ENCODE measurements at places on chromosomes 6 and 20. TPM values are rescaled to one million over a fixed set of nuclear protein-coding genes. Genes with fewer than 3 reads are reported as not detected.

CST2 gene
- total RNA-seq = 2.6 TPM

PXMP4 gene
- total RNA-seq = 12.2 TPM

PHACTR1 gene
- total RNA-seq = 6.6 TPM

KCNK16 gene
- total RNA-seq = 41.1 TPM

KIF6 gene
- total RNA-seq = 0.79 TPM

ZSCAN16 gene
- total RNA-seq = 12.1 TPM

GRCh38 chr6:76881414-76881813 is 581.9 kb downstream of the HTR1B start:
- H3K4me1 ChIP-seq = peaks cover 5% of the 10 kb centered on the region
- H3K27ac ChIP-seq = no peak overlapping the region
- H3K4me3 ChIP-seq = no peak overlapping the region
- peaks cover 4% of the 10 kb centered on the region for H3K36me3 ChIP-seq

GRCh38 chr20:7765221-7765620 is 175.0 kb downstream of the HAO1 start:
- DNase-seq = no peak
- no peaks in the 10 kb centered on the region for H3K36me3 ChIP-seq
- H3K4me1 ChIP-seq = no peaks in the 10 kb centered on the region

GRCh38 chr6:91719414-91719813 is 1132.5 kb upstream of the MAP3K7 start:
- no peak overlapping the region for H3K27ac ChIP-seq
- H3K4me3 ChIP-seq = no peak overlapping the region
- no peaks in the 10 kb centered on the region for H3K36me3 ChIP-seq
- H3K27me3 ChIP-seq = peaks cover 12% of the 10 kb centered on the region
- no peaks in the 10 kb centered on the region for H3K4me1 ChIP-seq
- DNase-seq = no peak

- H3K4me1 ChIP-seq = peaks cover 52% of the 10 kb centered on the region
- no peaks in the 10 kb centered on the region for H3K27me3 ChIP-seq
- H3K4me3 ChIP-seq = no peak overlapping the region
- no peaks in the 10 kb centered on the region for H3K36me3 ChIP-seq
- peak overlapping the region; percentile 35 for H3K27ac ChIP-seq
Measured at GRCh38 chr6:39206250-39206721, 23.0 kb downstream of the KCNK5 start.

DNA sequence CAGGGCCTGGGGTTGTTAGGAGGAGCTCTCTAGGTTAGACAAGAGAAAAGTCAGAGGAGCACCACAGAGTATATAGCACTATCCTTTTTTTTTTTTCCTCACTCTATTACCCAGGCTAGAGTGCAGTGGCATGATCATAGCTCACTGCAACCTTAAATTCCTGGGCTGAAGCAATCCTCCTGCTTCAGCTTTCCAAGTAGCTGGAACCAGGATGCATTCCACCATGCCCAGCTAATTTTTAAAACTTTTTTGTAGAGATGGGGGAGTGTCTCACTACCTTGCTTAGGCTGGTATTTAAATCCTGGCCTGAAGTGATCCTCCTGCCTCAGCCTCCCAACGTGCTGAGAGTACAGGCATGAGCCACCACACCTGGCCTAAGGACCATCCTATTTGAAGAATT is 19.3 kb upstream of the AKIRIN2 start:
- DNase-seq = no peak
- peaks cover 21% of the 10 kb centered on the region for H3K4me1 ChIP-seq
- H3K27me3 ChIP-seq = no peaks in the 10 kb centered on the region
- H3K36me3 ChIP-seq = no peaks in the 10 kb centered on the region
- no peak overlapping the region for H3K27ac ChIP-seq

DNA sequence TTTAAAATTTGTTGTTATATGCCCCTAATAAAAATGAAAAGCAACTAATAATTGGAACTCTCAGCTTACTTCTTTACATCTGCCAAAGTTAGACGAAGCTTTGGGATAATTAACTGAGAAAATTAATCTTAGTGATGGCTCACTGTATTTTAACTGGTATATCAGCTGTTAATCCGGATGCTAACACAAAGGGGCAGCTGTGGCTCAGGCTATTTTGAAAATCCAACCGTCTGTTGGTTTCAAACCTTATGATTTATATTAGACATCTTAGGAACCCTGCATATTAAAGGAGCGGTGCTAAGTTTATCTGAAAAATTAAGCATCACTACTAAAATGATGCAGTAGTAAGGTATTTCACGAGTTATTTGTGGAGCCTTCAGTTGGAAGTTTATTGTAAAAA is 96.6 kb downstream of the AKAP7 start:
- DNase-seq = no peak
- H3K4me3 ChIP-seq = no peak overlapping the region
- H3K4me1 ChIP-seq = no peaks in the 10 kb centered on the region
- H3K27me3 ChIP-seq = no peaks in the 10 kb centered on the region
- no peaks in the 10 kb centered on the region for H3K36me3 ChIP-seq

GRCh38 chr20:8693709-8694108 is 375.2 kb upstream of the PLCB4 start:
- no peaks in the 10 kb centered on the region for H3K4me1 ChIP-seq
- no peaks in the 10 kb centered on the region for H3K36me3 ChIP-seq
- DNase-seq = no peak
- H3K27me3 ChIP-seq = no peaks in the 10 kb centered on the region
- no peak overlapping the region for H3K4me3 ChIP-seq

GRCh38 chr20:56343861-56344381 is 14.9 kb upstream of the FAM210B start:
- no peaks in the 10 kb centered on the region for H3K36me3 ChIP-seq
- H3K27ac ChIP-seq = no peak overlapping the region
- peaks cover 76% of the 10 kb centered on the region for H3K27me3 ChIP-seq
- peak; percentile 81 for DNase-seq
- H3K4me1 ChIP-seq = peaks cover 13% of the 10 kb centered on the region
- peak overlapping the region; percentile 60 for H3K4me3 ChIP-seq

DNA sequence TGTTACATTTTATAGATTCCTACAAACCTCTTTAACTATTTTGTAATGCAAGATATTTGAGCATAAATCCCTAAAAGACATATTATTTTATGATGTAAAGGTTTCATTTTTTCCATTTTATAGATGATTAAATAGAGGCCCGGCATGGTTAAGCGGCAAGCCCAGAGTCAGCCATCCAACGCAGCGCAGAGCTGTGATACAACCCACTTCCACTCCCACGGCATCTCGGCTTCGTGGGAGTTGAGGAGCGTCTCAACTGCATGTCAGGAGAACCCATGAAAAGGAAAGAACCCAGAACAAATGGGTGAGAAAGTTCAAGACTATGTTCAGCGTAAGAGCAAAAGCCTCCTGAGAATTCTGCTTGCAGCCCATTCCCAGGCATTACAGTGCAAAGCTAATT is 488.2 kb downstream of the PRKN start:
- no peak overlapping the region for H3K4me3 ChIP-seq
- H3K27me3 ChIP-seq = no peaks in the 10 kb centered on the region
- no peaks in the 10 kb centered on the region for H3K36me3 ChIP-seq
- H3K4me1 ChIP-seq = no peaks in the 10 kb centered on the region
- no peak for DNase-seq

GRCh38 chr6:106453756-106454367 is 93.3 kb downstream of the CRYBG1 start:
- H3K36me3 ChIP-seq = no peaks in the 10 kb centered on the region
- H3K4me3 ChIP-seq = no peak overlapping the region
- H3K27me3 ChIP-seq = no peaks in the 10 kb centered on the region
- peaks cover 15% of the 10 kb centered on the region for H3K4me1 ChIP-seq
- no peak overlapping the region for H3K27ac ChIP-seq

GRCh38 chr6:74404366-74404765 is 708.4 kb downstream of the CD109 start:
- H3K4me3 ChIP-seq = no peak overlapping the region
- no peaks in the 10 kb centered on the region for H3K27me3 ChIP-seq
- H3K36me3 ChIP-seq = no peaks in the 10 kb centered on the region
- no peaks in the 10 kb centered on the region for H3K4me1 ChIP-seq
- H3K27ac ChIP-seq = no peak overlapping the region

GRCh38 chr6:34746104-34746846 is 11.0 kb upstream of the SNRPC start:
- H3K4me1 ChIP-seq = peaks cover 3% of the 10 kb centered on the region
- no peak for DNase-seq
- H3K27me3 ChIP-seq = no peaks in the 10 kb centered on the region

- no peaks in the 10 kb centered on the region for H3K27me3 ChIP-seq
- H3K4me3 ChIP-seq = no peak overlapping the region
- H3K36me3 ChIP-seq = peaks cover 38% of the 10 kb centered on the region
Measured at GRCh38 chr20:37236462-37236861, 25.2 kb downstream of the GHRH start.

- no peak overlapping the region for H3K4me3 ChIP-seq
- H3K4me1 ChIP-seq = no peaks in the 10 kb centered on the region
- peaks cover 60% of the 10 kb centered on the region for H3K27me3 ChIP-seq
- no peak for DNase-seq
Measured at GRCh38 chr20:58772786-58773185, 77.9 kb downstream of the GNAS-AS1 start.

DNA sequence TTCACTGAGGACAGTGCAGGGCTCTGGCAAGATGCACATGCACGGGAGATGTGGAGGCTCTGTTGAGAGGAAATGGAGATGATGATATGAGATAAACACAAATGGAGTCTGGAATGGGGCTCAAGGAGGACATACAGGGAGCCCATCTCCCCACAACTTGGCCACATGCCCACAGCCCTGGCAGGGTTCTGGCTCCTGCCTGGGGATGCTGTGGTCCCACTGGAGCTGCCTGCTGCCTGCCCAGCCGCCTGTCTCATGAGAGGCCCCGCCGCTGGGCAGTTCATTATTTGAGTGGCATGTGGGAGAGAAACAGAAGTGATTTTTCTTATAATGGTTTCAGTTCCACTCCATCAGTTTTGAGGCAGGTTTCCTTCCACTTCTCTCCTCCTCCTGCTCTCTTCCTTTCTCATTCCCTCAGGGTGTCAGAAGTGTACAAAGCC is 133.6 kb upstream of the TRAF3IP2 start:
- peaks cover 63% of the 10 kb centered on the region for H3K4me1 ChIP-seq
- H3K27ac ChIP-seq = peak overlapping the region; percentile 69
- no peak for DNase-seq
- H3K4me3 ChIP-seq = no peak overlapping the region

- H3K4me1 ChIP-seq = peaks cover 3% of the 10 kb centered on the region
- peak overlapping the region; percentile 42 for H3K27ac ChIP-seq
- no peak for DNase-seq
- H3K36me3 ChIP-seq = peaks cover 40% of the 10 kb centered on the region
- no peak overlapping the region for H3K4me3 ChIP-seq
Measured at GRCh38 chr6:36227379-36228228, 31.1 kb downstream of the BRPF3 start.

DNA sequence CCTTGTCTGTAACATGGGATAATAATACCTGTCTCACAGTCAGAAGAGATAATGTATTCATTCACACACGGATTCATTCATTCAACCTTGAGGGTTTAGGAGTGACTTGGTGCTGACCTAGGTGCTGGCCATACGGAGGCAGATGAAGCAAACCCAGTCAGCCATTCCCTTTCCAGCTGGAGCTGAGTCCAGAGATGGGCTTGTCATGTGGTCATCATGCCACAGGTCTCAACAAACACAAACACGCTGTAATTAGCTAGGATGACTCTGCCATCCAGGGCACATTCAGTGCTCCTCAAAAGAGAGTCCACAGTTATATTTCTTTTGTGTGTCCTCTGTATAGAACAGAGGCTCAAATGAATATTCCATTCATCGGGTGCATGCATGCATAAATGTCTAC is 19.5 kb upstream of the PRELID3B start:
- no peak overlapping the region for H3K27ac ChIP-seq
- DNase-seq = no peak
- H3K27me3 ChIP-seq = peaks cover 7% of the 10 kb centered on the region
- peaks cover 11% of the 10 kb centered on the region for H3K4me1 ChIP-seq
- H3K4me3 ChIP-seq = no peak overlapping the region
- H3K36me3 ChIP-seq = no peaks in the 10 kb centered on the region

GRCh38 chr20:2734899-2735298 is 42.3 kb downstream of the EBF4 start:
- H3K36me3 ChIP-seq = no peaks in the 10 kb centered on the region
- no peak overlapping the region for H3K27ac ChIP-seq
- H3K4me3 ChIP-seq = no peak overlapping the region
- H3K4me1 ChIP-seq = no peaks in the 10 kb centered on the region

- H3K36me3 ChIP-seq = peaks cover 31% of the 10 kb centered on the region
- H3K27ac ChIP-seq = no peak overlapping the region
- no peaks in the 10 kb centered on the region for H3K4me1 ChIP-seq
- no peaks in the 10 kb centered on the region for H3K27me3 ChIP-seq
- DNase-seq = no peak
- H3K4me3 ChIP-seq = no peak overlapping the region
Measured at GRCh38 chr6:524803-525202, 132.1 kb downstream of the HUS1B start.

GRCh38 chr20:19706463-19706862 is 51.6 kb upstream of the RIN2 start:
- peaks cover 18% of the 10 kb centered on the region for H3K4me1 ChIP-seq
- no peaks in the 10 kb centered on the region for H3K27me3 ChIP-seq
- H3K27ac ChIP-seq = no peak overlapping the region
- no peak for DNase-seq
- H3K4me3 ChIP-seq = no peak overlapping the region
- H3K36me3 ChIP-seq = peaks cover 7% of the 10 kb centered on the region

GRCh38 chr20:15740046-15740775 is 833.0 kb downstream of the KIF16B start:
- no peak overlapping the region for H3K27ac ChIP-seq
- no peaks in the 10 kb centered on the region for H3K27me3 ChIP-seq
- no peak overlapping the region for H3K4me3 ChIP-seq
- H3K36me3 ChIP-seq = no peaks in the 10 kb centered on the region
- peaks cover 18% of the 10 kb centered on the region for H3K4me1 ChIP-seq

DNA sequence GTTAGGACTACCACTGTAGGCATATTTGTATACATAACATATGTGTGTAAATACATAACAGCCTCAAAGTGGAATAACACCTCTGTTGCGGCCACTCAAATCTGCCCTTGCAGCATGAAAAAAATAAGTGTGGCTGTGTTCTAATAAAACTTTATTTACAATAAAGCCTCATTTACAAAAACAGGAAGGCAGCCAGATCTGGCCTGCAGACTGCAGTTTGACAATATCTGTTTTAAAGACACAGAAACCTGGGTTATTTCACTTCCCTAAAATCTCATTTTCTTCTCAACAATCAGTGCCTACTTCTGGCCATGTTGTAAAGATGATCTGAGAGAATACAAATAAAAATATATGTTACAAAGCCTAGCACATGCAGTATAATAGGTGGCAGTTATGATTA is 53.9 kb upstream of the SCML4 start:
- no peak for DNase-seq
- no peak overlapping the region for H3K4me3 ChIP-seq
- H3K27me3 ChIP-seq = no peaks in the 10 kb centered on the region
- H3K4me1 ChIP-seq = peaks cover 5% of the 10 kb centered on the region

DNA sequence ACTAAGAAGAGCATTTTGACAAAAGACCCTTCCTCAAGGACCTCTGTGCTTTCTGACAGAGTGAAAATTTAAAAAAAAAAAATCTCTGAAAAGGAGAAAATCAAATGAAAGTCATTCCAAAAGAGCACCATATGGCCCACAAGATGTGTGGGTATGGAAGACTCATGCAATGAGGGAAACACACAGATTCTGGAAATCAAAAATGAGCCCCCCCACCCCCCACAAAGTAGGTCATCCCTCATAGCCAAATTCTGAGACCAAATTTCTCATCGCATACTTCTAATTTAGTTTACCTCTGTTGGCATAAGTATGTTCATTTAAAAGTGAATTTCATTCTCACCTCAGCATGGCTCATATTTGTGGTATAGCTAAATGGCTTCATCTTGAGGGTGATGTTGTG is 181.3 kb upstream of the KCNQ5 start:
- no peak for DNase-seq
- H3K27me3 ChIP-seq = peaks cover 13% of the 10 kb centered on the region
- H3K27ac ChIP-seq = no peak overlapping the region
- no peaks in the 10 kb centered on the region for H3K36me3 ChIP-seq
- H3K4me1 ChIP-seq = no peaks in the 10 kb centered on the region

Data from type B pancreatic cell (in vitro differentiated cells).